GM04504 (cell line): ENCODE measurements at places on chromosomes 2 and 18.
A peak's percentile ranks its signal among the peaks of the same experiment; 100 is the strongest.

DNA sequence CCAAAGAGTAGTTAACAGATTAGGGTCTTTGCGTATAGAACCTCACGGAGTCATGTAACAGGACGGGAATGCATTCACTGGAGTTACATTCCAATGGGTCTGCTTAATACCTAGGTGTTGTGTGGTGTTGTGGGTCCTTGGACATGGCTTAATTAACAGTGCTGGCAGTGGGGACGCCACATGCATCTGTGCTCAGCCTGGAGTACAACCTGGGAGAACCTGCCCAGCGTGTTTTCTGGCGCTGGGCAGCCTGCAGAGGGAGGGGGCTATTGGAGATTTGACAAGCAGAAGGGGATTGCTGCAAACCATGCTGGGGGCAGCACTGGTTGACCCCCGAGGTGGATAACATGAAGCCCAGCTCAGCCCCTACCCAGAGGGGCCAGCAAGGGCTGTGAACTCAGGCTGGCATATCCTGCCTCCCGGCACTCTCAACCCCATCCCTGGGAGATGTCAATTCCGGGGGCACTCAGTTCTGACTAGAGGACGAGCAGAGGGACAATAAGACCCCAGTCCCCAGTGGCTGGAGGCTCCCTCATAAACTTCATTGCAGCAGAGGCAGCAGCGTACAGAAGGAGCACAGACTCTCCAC is 29.3 kb upstream of the COPS8 start:
- no peak for DNase-seq

DNA sequence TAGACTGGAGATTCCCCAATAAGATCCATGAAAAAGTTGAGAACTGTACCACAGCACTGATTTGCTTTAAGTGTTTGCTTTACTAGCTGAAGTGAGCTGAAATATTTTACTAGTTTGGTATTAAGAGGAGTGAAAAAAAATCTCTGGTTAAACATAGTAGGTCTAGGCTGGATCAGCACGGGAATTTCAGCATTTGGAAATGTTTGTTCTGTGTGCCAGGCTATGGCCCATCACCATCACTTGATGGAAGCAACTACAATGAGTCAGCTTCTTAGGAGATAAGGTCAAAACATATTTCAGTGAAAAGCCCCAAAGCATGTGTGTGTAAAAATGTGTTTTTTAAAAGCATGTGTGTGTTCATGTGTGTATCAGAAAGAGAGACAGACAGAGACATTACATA is 131.4 kb upstream of the DNMT3A start:
- no peak for DNase-seq

- no peak for DNase-seq
Observed at GRCh38 chr18:69980982-69981804, 33.5 kb upstream of the CD226 start.

- no peak for DNase-seq
Observed at GRCh38 chr2:148582679-148583511, 61.7 kb upstream of the EPC2 start.

GRCh38 chr2:241545106-241545505 is 13.4 kb upstream of the BOK start:
- DNase-seq = peak; percentile 70

DNA sequence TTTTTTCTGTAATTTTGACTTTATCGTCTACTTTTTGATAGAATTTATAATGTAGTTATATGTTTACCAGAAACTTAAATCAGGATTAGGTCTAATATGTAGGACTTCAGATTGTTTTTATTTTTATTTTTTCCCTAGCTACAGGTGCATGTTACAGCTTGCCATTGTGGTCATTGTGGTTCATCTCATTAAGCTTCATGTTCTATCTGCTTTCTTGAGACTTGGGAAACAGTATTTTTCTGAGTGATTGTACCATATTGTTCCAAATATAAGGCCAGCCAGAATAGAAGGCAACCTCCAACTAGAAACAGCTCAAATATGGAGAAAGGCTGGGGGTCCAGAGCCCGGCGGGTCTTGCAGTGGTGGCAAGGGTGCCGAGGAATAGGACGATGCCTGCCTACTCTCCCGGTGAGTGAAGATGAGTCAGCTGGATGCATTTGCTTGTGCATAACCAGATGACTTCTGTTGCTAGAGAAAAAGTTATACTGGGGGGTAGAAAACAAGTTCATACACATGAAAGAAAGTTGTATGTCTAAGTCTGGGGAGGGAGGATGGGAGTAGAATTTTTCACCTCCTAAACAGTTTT is 188.4 kb downstream of the CCDC85A start:
- no peak for DNase-seq

- DNase-seq = no peak
Observed at GRCh38 chr18:27860701-27861107, 316.2 kb downstream of the CDH2 start.

GRCh38 chr2:197908156-197908555 is 103.8 kb downstream of the PLCL1 start:
- DNase-seq = no peak

- DNase-seq = no peak
Observed at GRCh38 chr18:50472941-50473340, 86.9 kb upstream of the MAPK4 start.

DNA sequence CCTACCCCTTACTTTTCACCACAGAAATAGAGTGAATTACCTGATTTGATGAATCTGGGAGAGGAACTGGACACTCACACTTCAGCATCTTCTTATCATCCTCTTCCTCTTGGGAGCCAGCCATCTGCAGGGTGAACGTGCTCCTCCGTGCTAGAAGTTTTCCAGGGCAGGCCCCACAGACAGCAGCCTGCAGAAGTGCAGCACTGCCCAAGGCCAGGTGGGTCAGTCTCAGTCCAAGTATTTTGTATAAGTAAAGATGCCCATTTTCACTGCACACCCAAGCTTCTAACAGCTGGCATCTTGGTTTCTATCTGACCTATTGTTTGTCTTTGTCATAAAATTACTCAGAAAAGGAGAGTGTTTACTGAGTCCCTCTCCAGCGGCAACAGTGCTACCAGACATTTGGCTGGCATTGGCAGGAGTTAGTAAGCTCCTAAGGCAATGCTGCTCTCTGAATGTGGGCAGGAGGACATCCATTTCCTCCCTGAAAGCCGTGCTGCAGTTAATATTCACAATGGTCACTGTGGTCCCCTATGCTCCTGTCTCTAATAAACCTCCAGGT is 222.6 kb upstream of the CTAGE1 start:
- DNase-seq = no peak

- DNase-seq = no peak
Observed at GRCh38 chr2:69022548-69022947, 9.6 kb downstream of the ANTXR1 start.

DNA sequence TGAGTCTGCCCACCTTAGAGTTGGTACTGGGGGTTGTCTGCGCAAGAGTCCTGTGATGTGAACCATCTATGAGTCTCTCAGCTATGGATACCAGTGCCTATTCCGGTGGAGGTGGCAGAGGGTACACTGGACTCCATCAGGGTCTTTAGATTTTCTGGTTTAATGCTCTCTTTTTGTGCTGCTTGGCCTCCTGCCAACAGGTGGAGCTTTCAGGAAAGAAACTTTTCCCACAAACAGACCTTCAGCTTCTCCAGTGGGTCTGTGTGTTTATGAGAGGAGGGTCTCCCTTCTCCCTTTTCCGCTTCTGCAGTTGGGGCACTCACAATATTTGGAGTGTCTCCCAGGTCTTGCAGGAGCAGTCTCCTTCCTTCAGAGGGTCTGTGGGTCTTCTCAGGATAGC is 1721.9 kb upstream of the SLC39A10 start:
- no peak for DNase-seq

DNA sequence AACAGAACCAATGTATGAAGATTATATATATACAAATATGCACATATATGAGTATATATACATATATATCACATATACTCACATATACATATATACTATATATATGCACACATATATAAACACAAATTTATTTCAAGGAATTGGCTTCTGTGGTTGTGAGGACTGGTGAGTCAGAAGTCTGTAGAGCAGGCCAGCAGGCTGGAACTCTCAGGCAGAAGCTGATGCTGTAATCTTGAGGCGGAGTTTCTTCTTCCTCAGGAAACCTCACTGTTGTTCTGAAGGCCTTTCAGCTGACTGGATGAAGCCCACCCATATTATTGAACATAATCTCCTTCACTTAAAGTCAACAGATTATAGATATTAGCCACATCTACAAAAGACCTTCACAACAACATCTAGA is 143.9 kb upstream of the CREB1 start:
- DNase-seq = no peak

DNA sequence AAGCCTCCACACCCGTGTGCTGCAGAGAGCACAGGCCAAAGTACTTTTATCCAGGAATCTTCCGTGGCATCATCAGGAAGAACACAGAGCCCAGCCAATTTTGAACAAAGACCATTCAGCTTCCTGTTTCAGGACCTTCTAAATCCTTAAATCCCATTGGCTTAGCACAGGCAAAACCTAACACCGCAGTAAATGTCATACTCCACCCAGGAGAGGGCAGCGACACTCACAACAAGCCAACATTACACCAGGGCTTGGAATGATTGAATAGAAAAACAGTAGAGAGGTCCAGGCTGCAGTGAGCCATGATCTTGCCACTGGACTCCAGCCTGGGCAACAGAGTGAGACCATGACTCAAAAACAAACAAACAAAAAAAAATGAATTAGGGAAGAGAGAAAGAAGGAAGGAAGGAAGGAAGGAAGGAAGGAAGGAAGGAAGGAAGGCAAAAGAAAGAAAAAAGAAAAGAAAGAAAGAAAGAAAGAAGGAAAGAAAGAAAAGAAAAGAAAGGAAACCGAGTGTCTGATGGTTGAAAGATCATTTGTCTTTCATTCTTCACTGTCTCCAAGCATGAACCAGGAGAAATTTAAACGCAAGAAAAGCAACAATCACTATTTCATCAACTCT is 144.6 kb upstream of the SATB2 start:
- no peak for DNase-seq

DNA sequence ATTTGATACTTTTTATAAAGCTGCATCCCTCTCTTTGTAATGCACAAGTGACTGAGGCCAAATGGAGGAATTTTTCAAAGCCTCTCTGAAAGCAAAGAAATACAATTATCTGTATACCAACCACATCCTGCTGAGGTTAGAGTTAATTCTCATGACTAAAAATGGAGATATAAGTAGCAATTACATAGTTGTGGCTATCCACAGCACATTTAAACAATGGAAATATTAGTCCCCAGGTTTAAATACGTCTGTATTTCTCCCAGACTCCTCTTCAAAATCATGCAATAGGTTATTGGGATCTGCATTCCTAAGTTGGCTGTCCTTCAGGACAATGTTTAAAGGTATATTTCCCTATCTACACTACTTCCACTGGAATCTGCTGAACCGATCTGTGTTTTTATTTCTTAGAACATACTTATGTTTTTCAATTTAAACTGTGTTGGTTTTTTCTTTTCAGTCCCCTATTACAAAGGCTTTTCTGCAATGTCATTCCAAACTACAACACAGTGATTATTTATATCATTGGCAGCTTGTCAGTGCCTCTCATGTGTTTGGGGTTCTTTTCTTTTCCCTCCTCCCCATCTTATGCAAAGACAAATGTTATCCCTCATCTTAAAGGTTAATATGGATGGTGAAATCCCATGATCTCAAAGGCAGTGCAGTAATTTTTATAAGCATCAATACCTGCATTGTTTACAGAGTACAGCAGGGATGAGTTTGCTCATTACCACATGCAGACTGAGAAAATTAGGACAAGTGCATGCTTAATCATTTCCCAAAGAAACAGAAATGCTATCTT is 134.8 kb upstream of the FSHR start:
- DNase-seq = no peak

- peak; percentile 26 for DNase-seq
Observed at GRCh38 chr2:239199041-239199768, 201.6 kb downstream of the HDAC4 start.

GRCh38 chr2:62112179-62112578 is 83.7 kb upstream of the B3GNT2 start:
- peak; percentile 57 for DNase-seq

- DNase-seq = no peak
Observed at GRCh38 chr2:150147889-150148683, 339.4 kb downstream of the RND3 start.

- DNase-seq = no peak
Observed at GRCh38 chr2:26668856-26669750, 23.4 kb upstream of the KCNK3 start.

- DNase-seq = no peak
Observed at GRCh38 chr2:71417300-71418202, 35.8 kb upstream of the DYSF start.

- DNase-seq = peak; percentile 52
Observed at GRCh38 chr2:101119431-101119830, 31.8 kb downstream of the TBC1D8 start.

- DNase-seq = peak; percentile 83
Observed at GRCh38 chr2:19607931-19608771, 249.7 kb upstream of the OSR1 start.

- no peak for DNase-seq
Observed at GRCh38 chr2:73110168-73111072, 2.3 kb downstream of the RAB11FIP5 start.

DNA sequence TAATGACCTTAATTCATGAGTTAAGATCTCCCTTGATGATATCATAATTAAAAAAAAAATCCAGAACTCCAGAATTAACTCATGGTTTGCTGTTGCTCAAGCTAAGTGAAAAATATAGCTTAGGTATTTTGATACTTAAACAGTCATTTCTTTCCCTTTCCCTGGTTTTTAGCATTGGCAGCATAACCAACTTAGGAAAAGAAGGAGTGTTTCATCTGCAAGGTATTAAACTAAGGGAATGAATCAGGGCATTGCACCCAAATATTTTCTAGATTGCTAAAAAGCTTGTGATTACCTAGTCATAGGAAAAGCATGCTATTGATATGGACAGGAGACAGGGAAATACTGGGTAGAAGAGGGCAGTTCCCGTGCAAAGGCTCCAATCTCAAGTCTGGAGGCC is 207.2 kb downstream of the LRP1B start:
- DNase-seq = peak; percentile 17

DNA sequence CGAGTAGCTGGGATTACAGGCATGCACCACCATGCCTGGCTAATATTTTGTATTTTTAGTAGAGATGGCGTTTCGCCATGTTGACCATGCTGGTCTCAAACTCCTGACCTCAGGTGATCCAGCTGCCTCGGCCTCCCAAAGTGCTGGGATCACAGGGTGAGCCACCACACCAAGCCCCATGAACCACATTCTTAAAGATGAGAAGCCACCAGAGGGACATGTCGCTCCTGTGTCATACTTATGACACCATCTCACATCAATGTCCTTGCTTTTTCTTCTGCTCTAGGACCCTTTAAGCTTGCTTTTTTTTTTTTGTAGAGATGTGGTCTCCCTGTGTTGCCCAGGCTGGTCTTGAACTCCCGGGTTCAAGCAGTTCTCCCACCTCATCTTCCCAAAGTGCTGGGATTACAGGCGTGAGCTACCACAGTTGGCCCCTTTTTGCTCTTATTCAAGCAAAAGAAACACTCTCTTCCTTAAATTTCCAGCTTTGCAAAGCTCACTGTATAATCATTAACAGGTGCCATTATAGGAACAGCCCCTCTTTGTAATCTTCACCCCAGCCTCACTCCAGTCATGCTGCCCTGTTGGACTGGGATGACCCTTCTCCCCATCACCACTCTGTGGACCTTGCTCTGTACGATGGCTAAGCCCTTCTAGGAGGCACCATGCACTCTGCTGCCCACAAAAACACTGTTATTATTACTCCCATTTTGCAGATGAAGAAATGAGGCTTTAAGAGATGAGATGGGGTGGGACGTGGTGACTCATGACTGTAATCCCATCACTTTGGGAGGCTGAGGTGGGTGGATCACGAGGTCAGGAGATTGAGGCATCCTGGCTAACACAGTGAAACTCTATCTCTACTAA is 10.8 kb upstream of the KCNG3 start:
- DNase-seq = no peak
